Left forelimb (tissue), 1 donor: ENCODE measurements at places on chromosomes 6 and 20.

DNA sequence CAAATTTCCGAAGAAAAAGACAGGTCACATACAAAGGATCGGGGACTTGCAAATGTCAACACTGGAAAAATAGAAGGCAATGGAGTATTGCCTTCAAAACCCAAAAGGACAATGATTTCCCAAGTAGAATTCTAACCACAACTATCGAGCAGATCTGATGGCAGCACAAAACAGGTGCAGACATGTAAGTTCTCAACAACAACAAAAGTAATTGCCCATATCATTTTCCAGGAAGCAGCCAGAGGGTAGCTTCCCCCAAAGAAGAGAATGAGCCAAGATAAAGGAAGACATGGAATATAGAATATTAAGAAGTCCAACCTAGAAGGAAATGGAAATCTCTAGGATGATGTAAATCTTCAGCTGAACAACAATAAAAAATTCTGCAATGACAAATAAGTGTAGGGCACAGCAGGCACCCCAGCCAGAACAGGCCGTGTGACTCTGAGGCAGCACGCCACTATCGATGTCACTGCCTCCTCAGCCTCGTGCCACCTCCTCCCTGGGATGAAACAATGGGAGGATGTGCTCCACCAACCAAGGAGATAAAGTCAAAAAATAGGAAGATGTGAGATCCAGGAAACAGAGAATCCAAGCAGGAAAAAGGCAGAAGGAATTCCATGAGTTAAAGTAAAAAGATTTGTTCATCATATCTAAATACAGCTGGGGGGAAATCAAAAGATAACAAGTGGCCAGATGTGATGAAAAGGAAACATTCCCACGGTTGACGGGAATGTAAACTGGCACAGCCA, 34.1 kb downstream of the SERPINB1 start:
- no peak for DNase-seq

GRCh38 chr20:11356061-11356460, 561.6 kb upstream of the BTBD3 start:
- no peak for DNase-seq

- no peak for DNase-seq
Measured at GRCh38 chr6:108684771-108685329, 124.1 kb downstream of the FOXO3 start.

DNA sequence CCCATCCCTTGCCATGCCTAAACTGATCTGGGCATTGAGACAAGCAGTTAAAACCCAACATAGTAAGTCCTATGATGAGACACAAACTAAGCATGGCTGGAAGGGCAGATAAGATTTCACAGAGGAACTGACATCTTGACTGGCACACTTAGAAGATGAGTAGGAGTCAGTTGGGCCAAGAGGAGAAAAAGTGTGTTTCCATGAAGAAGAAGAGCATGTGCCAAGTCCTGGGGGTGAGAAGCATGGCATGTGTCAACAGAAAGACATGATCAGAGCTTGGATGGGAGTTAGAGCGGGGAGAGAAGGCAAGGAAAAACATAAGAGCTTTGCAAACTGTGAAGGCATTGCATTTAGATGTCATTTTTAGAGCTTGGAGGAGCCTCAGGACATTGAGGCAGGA, 68.0 kb downstream of the ESR1 start:
- no peak for DNase-seq

DNA sequence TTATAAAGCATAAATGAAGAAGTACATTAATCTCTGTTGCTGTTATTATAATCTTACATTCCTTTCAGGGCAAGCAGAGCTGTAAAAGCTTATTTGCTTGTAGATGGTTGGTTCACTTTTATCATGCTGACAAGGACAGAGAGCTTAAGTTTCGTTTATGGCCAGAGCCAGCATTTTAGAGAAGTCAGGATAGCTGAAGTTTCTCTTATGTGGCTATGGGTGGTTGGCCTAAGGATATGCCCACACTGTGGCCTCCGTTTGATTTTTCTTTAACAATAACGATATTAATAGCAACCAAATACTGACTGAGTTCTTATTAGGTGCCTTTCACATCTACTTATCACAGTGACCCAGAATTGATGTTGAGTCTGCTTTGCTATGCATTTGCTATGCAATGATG, 78.5 kb downstream of the FARS2 start:
- DNase-seq, result no peak

GRCh38 chr20:58014628-58015315, 213.7 kb downstream of the ANKRD60 start:
- peak; percentile 28 for DNase-seq

- no peak for DNase-seq
Measured at GRCh38 chr6:16816891-16817290, 55.6 kb upstream of the ATXN1 start.

- no peak for DNase-seq
Measured at GRCh38 chr6:140271759-140272377, 897.4 kb upstream of the CITED2 start.

GRCh38 chr6:106213660-106214289, 111.8 kb downstream of the ATG5 start:
- no peak for DNase-seq

DNA sequence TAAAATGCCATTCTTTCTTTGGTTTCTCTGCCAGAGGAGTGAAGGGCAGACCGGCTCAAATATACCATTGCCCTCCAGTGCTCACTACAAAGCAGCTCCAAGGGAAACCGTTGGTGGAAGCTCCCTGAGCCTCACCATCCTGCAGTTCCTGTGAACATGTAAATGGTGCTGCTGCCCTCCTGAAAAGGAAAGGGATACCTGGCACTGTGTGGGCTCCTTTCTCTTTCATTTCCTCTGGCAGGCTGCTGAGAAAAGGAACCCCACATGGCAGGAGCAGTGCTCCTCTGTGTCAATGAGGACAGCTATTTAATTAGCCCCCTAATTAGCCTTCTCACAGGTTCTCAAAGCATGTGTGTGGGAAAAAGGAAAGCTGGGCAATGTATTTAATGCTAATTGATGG, 142.5 kb downstream of the KLHL32 start:
- no peak for DNase-seq

DNA sequence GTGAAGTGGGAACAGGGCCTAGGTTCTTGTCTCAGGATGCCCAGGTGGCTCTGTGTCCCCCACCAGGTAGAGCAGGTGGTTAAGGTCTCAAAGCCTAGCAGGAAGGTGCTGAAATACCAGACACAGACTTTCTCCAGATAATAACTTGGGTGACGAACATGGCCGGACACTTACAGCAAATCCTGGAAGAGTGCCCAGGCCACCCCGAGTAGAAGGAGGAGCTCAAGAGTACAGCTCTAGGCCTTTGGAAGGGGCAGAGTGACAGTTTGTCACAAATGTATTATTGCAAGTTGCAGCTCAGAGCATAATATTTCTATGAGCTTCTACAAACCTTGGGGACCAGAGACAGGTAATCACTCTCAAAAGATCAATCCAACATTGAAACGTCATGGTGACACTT, 251.6 kb upstream of the SOX4 start:
- DNase-seq, result no peak

- DNase-seq, result no peak
Measured at GRCh38 chr20:7503501-7503900, 436.8 kb downstream of the HAO1 start.

DNA sequence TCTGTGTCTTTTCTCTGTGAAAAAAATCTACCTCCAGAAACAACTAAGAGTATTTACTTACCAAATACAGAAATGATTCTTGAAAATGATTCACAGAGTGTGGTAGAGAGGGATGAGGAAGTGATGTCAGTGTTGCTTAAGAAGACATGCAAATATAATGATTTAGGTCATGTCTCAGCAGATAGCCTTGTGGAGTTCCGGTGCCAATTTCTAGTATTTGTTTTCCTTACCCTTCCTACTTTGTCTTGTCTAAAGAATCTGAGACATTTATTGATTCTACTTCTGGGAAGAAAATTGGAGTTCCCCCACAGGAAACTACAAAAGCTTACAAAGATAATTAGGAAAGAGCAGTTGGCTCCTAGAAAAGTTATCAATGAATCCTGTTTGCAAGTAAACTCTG, 68.8 kb downstream of the GJA1 start:
- no peak for DNase-seq

- no peak for DNase-seq
Measured at GRCh38 chr6:162092816-162093502, 634.6 kb downstream of the PRKN start.

DNA sequence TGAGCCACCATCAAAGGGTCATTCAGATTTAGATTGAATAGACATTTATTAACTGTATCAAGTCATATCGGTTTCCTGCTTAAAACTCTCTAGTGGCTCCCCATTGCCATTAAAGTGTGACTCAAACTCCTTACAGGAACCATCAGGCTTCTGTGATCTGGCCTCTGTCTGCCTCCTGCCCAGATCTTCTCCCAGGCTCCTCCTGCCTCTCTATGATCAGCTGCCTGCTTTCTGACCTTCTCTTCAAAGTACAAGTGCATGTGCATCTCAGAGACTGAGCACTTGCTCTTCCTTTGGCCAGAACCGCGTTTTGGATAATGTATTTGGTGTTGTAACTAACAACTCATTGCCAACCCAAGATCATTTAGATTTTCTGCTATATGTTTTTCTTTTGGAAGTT, 52.7 kb downstream of the IL20RA start:
- DNase-seq, result no peak

GRCh38 chr20:43590392-43591303, at the start of gene IFT52:
IFT52 (plus strand) TSS chr20:43590937; CDS start chr20:43594699, 3,762 bp downstream.
- peak; percentile 94 for DNase-seq

GRCh38 chr20:36919715-36920333, 31.7 kb downstream of the SAMHD1 start:
- DNase-seq, result no peak

DNA sequence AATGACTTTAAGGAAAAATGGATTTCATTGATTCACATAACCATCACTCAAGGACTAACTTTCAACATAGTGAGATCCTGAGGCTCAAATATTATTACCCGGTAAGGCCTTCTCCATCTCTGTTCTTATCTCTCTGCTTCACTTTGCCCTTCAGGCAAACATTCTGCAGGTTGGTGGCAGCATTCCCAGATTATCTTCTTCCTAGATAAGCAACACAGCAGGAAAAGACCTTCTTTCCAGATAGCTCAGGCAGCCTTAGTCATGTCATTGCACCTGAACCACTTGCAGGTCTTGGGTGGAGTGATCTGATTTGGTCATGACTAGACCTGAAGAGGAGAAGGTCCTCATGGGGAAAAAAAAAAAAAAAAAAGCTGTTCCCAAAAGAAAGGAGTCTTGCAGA, 5.3 kb upstream of the HIVEP2 start:
- no peak for DNase-seq

- DNase-seq, result no peak
Measured at GRCh38 chr6:131911951-131912350, 39.2 kb downstream of the CCN2 start.

DNA sequence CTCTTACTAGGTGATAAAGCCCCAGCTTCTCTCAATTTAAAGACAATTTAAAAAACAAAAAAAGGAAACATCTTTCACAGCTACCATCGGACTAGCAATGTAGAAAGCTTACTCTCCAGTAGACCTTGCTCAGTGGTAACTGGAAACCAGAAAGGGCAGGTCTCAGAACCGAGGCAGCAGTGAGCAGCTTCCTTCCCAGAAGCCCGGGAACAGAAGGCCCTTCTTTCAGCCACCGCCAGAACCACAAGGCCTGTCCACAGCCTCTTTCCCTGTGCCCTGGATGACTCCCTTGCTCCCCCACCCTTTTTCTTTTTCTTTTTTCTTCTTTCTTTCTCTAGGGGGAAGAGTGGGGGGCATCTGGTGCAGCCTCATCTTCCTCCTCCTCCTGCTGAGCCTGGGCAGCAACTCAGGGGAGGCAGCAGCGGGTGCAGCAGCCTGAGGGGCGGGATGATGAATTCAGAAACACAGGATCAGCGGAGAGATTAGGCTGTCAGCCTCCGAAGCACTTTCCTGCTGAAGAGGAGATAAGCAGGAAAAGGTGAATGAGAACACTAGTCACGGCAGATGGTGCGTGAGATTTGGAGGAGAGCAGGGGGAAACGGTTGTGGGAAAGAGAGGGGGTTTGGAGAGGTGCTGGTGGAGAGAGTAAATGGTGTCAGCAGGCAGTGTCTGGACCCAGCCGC, 158.5 kb downstream of the ID4 start:
- DNase-seq, result no peak

GRCh38 chr20:18284805-18285533, 3.4 kb upstream of the ZNF133 start:
- no peak for DNase-seq

DNA sequence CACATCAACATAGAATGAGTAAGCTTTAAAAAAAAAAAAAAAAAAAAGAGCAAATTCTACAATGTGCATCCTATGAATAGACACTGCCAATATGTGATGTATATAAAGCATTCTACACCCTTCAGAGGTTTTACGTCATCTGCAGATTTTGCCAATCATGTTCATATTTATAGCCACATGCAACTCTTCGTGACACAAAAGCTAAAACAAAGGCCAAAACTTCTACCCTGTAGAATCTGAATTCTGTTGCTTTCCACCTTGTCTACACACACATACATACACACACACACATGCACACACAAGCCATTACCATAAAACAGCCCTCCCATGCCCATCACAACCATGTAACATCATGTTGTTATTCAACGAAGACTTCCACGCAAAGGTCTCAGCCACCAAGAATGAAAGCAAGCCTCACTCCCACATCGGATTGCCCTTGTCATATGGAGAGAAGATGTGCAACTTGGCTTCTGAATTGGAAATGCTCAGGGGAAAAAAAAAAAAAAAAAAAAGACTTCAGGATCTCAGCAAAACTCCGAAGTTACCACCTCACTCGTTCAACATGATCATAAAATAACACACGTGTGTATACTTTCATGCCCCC, 479.4 kb upstream of the JARID2 start:
- DNase-seq, result no peak

DNA sequence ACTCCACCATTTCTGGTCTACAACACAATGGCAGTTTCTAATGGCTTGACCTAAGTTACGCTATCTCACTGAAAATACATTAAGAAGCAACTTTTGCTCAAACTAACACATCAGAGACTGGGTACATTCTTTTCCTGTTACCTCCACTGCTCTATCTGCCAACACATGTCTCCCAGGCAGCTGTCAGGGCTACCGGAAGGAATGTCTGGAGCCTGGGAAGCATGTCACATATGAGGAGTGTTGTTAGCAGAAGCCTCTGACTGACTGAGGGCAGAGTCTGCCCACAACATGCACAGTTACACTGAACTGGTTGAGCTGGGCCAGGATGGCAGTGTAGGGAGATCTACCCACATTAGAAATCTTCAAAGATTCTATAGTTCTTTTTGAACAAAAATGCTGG, 264.5 kb downstream of the KIF16B start:
- no peak for DNase-seq

DNA sequence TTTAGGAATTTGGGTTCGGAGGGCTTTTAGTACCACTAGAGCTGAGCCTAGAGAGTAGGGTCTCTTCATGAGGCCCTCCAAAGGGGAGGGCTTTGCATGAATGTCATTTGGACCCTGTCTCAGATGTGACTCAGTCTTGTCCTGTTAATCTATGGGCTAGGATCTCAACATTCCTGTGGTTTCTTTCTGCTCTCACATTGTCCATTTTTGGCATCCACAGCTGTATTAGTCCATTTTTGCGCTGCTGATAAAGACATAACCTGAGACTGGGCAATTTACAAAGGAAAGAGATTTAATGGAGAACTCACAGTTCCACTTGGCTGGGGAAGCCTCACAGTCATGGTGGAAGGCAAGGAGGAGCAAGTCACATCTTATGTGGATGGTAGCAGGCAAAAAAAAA, 61.0 kb downstream of the CRYBG1 start:
- no peak for DNase-seq

GRCh38 chr20:1830240-1830639, 65.0 kb upstream of the SIRPA start:
- no peak for DNase-seq
